ENCODE measurements at places on chromosomes 12 and 14.

- no peak for DNase-seq
Observed at GRCh38 chr14:88599761-88600439, 37.1 kb downstream of the ZC3H14 start.

DNA sequence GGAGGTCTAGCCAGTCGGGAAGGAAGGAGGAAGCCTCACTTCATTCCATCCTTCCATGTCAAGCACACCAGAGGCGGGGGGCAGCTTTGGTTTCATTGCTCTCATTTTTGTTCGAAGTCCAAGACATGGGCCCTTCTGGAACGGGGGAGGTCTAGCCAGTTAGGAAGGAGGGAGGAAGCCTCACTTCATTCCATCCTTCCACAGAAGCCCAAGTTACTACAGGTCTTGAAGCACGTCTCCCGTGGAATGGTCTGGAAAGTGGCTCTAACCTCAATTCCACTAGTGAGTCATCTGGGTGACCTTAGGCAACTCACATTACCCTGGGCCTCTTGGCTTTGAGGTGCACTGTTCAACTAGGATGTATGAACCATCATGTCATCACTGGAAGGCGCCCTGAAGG lies 156.3 kb downstream of the NTF3 start:
- DNase-seq, result no peak

DNA sequence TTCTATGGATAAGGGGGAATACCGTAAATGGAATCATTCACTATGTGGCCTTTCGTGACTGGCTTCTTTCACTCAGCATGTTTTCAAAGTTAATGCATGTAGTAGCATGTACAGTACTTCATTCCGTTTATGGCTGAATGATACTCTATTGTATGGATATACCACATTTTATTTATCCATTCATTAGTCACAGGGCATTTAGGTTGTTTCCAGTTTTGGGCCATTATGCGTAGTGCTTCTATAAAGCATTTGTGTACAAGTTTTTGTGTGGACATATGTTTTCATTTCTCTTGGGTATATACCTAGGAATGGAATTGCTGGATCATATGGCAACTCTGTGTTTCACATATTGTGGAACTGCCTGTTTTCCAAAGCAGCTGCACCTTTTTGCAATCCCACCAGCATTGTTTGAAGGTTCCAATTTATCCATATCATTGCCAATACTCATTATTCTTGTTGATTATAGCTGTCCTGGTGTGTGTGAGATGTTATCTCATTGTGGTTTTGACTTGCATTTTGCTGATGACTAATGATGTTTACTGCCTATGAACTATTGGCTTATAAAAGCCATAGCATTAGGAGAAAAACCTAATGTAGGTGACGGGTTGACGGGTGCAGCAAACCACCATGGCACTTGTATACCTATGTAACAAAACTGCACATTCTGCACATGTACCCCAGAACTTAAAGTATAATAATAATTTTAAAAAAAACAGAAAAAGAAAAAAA lies 45.5 kb downstream of the ATF7IP start:
- no peak for DNase-seq

DNA sequence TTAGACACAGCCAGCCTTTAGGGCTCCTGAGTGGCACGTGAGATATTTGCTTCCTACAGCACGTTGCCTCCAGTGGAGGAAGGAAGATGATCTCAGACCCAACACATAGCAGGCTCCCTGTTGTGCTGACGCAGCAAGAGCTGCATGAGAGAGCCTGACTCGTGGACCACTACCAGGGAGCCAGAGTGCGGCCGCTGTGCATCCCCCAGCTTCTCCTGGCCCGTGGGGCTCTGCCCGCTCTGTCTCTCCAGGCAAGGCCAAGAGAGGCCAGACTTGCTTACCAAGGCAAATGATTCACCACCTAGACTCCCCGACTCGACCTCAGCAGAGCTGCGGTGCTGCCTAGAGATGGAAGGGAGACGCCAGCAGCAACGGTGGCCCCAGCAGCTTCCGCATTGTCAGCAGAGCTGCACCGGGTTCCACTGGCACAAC lies 37.5 kb downstream of the MAP3K9 start:
- DNase-seq, result no peak

GRCh38 chr12:21428241-21428640 lies 9.2 kb upstream of the PYROXD1 start:
- no peak for DNase-seq

- no peak for DNase-seq
Observed at GRCh38 chr12:92753976-92754885, 51.4 kb downstream of the PLEKHG7 start.

Measured in Right ventricle myocardium superior (tissue), 1 donor.